Lower leg skin (tissue), 4 donors: ENCODE measurements at places on chromosomes 5 and 9. TPM values are rescaled to one million over a fixed set of nuclear protein-coding genes. Genes with fewer than 3 reads are reported as not detected.

DNA sequence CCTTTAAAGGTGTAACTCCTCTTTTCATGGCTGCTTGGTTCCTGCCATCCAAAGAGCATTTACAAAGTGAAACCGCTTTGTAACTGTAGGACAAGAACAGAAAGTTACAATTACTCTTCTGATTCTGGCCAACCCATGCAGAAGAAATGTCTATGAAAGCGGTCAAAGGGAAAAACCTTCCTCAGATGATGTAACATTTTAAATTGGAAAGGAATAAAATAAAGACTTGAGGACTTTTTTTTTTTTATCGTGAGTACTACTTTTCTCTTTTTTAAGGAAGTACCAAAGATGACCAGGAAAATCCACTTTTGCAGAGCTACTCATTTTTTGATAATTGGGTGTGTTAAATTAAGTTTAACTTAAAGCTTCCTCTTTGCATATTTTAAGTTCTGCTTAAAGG is 13.0 kb upstream of the C9orf72 start:
- DNase-seq, result no peak

DNA sequence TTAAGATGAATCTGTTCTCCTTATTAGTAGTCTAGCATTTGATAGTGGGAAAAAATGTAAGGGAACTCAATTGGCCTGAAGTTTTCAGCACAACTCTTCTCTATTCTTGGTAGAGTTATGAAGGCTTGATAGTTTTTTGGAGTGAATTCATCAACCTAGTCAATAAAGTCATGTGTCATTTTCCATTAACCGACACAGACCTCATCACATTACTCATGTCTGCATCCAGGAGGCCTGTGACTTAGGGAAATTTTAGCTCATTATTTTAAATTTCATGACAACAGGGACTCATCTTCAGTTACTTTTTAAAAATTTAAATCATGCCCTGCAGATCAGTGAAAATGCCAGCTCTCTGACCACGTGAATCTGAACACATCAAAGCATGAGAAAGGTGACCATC is 63.3 kb downstream of the ADAMTS16 start:
- DNase-seq, result no peak

- no peak for DNase-seq
These were observed 36.9 kb upstream of the GPR21 start for GRCh38 chr9:122996586-122996985.

- no peak for DNase-seq
These were observed 29.3 kb upstream of the CLPTM1L start for GRCh38 chr5:1374030-1374678.

DNA sequence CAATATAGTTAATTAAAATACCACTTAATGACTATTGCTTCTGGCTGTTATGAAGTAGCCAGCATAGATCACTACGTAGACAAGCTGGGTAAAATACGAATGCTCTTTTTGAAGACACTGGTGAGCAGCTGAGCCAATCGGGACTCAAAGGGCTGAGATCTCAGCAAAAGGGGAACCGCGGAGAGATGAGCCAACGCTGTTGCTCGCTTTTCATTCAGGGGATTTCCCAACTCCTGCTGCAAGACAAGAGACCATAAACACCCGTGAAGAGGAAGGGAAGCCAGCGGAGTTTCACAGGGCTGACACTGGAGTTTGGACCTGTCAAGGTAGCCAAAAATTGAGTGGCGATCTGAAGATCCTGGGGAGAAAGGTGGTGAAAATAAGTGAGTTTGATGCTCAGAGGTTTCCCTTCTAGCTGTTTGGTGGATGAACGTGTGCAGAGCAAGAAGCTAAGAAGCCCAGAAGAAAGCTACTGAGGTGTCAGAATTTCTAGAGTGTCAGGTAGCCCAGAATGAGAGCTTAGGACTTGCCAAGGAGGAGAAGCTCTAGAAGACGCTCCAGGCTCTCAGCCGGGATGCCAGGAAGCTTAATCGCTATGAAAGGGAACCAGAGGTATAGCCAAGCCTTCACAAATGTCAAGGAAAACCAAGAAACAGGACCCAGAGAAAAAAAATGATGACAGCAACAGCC is 79.6 kb upstream of the RNU6ATAC start:
- DNase-seq, result no peak

DNA sequence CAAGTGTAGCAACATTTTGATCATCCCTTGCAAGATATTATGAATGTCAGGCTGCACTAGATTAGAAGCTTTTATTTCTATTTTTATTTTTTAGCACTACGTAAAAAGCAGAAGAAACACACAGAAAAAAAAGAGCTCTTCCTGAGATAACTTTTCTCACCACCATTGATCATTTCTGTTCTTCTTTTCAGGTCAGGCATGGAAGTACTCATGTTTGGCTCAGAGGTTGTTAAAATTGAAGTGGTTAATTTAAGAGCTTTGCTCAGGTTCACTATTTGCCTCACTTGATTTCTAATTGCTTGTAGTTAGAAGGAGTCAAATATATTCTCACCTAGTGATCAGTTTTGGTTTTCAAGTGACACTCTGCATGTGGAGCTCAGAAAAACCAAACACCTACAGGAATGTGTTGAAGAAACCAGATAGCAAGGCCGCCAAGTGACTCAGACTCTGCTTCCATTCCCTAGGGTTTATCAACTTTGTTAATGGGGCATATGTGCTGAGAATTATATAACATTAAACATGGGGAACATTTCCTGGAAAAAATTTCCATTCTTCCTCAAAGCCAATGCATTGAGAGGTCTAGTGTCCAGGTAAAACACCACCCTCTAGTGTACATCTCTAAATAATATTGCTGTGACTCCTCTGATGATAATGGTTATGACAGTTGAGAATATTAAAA is 679.8 kb downstream of the CETN3 start:
- DNase-seq, result no peak

- no peak for DNase-seq
These were observed 396.1 kb upstream of the MPDZ start for GRCh38 chr9:13675638-13676000.

DNA sequence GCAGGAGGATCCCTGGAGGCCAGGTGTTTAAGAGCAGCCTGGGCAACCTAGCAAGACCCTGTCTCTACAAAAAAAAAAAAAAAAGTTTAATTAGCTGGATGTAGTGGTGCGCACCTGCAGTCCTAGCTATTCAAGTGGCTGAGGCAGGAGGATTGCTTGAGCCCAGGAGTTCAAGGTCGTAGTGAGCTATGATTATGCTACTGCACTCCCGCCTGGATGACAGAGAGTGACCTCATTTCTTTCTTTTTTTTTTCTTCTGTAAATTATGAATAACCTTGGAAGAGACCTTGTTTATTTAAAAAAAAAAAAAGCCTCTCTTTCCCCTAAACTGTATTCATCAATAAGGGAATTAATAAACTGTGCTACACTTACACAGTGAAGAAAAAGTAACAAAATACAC is 43.6 kb upstream of the SLC30A5 start:
- no peak for DNase-seq

GRCh38 chr9:121225240-121225639 is 23.6 kb upstream of the RAB14 start:
- no peak for DNase-seq

DNA sequence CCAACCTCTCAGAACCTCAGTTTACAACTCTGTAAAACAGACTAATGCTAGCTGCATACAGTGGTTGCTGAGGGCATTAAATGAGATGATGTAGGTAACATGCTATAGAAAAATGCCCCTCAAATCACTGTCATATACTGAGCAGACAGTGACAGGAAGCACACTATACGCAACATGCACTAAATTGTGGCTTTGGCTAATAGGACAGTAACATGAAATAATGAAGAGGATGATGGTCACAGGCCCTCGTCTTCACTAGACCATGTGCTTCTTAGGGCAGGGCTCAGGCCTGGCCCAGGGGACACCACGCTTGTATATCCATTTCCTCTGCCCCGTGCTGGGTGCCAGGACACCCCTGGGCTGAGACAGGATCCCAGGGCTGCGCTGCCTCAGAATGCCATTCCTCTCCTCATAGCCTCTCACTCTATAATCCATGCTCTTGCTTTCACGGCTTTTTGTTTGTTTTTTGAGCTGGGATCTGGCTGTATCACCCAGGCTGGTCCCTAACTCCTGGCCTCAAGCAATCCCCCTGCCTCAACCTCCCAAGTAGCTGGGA is 18.9 kb downstream of the CSF1R start:
- DNase-seq, result no peak

DNA sequence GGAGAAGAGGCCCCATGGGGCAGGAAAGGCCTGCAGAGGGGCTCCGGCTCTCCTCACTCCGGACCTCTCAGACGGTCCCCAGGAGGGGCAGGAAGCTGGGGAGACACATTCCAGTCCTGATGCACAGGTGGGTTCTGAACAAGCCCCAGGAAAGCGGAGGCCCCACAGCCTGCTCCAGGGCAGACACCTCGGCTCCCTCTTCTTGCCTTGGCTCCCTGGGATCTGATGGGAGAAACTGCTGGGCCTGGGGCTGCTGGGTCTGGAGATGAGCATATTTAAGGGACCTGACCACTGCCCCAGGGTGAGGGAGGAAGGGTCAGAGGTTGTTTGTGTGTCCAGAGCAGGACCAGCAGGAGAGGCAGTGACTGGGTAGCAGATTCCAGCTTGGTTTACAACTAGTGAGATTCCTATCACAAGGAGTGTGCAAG is 1.2 kb downstream of the CORO2A start:
- DNase-seq, result no peak

GRCh38 chr9:37215830-37216229 is 95.5 kb downstream of the ZCCHC7 start:
- DNase-seq, result no peak

DNA sequence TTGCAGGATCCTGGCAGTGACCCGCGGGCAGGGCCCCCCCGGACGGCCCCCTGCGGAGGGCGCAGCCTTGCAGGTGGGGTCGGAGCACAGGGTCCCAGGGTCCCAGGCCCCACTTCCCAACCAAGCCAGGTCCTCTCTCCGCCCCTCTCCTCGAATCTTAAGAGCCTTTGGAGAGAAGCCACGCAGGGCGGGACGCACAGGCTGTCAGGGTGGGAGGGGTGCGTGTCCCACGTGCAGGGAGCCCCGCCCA is 18.4 kb upstream of the EGFL7 start:
- DNase-seq, result peak; percentile 86

GRCh38 chr5:83927140-83927733 is 206.6 kb upstream of the HAPLN1 start:
- DNase-seq, result peak; percentile 39

GRCh38 chr5:149301744-149302380 is 30.2 kb downstream of the AFAP1L1 start:
- no peak for DNase-seq

The FOXD4L4 gene
- total RNA-seq, result not detected

The NEUROG1 gene
- not detected for total RNA-seq

The PRR16 gene
- total RNA-seq, result 3.9 TPM

The FAXDC2 gene
- total RNA-seq, result 23.6 TPM

The CEP78 gene
- total RNA-seq, result 5.9 TPM

The CCDC192 gene
- total RNA-seq, result not detected

The FOXD4L5 gene
- not detected for total RNA-seq
